Suprapubic skin (tissue), 4 donors: ENCODE measurements at places on chromosomes 2 and 18. TPM values are rescaled to one million over a fixed set of nuclear protein-coding genes. Genes with fewer than 3 reads are reported as not detected.

DNA sequence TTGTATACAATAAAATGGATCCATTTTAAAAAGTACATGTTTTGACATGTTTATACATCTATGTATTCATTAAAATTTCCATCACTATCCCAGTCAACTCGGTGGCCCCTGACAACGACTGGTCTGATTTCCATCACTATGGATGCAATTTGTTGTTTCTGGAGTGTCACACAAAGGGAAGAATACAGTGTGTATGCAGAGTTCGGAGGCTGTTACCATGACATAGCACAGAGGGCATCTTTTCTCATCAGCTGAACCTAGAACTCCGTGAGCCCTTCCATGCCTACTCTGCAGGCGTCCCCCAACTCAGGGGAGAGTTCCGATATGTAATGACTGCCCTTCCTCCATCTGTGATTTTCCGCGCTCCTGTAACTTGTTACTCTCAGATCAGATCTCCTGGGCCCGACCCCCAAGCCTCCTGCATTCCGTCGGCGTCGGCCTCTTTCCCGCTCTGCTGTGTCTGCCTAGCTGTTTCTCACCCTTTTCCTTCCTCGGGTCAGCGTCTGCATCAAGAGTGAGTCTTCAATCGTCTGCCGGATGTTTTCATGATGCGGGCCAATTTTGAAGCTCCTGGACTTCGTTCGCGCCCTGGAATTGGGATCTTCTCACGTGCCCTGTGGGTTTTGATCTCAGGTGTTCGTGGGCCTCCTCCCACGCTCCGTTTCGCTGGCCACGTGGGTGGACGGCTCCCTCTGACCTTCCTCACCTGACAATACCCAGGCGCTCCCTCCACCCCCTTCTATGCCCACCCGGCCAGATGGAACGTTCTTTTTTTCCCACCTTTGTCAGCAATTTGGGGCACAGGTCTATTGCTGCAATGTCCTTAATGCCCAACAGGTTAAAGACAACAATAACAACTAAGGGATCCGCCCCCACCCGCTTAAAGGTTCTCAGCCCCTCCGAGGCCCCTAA, 161.0 kb downstream of the TWIST2 start:
- no peaks in the 10 kb centered on the region for H3K36me3 ChIP-seq
- no peak overlapping the region for H3K4me3 ChIP-seq
- H3K27ac ChIP-seq, result no peak overlapping the region
- DNase-seq, result no peak
- peaks cover under 1% of the 10 kb centered on the region for H3K4me1 ChIP-seq
- H3K27me3 ChIP-seq, result peaks cover 32% of the 10 kb centered on the region

GRCh38 chr2:37244017-37244416, 12.6 kb downstream of the NDUFAF7 start:
- H3K4me1 ChIP-seq, result no peaks in the 10 kb centered on the region
- H3K27ac ChIP-seq, result no peak overlapping the region
- H3K27me3 ChIP-seq, result no peaks in the 10 kb centered on the region
- no peak for DNase-seq
- H3K36me3 ChIP-seq, result peaks cover 80% of the 10 kb centered on the region

GRCh38 chr2:170147576-170147975, 30.4 kb upstream of the MYO3B start:
- H3K4me1 ChIP-seq, result no peaks in the 10 kb centered on the region
- peaks cover 3% of the 10 kb centered on the region for H3K27me3 ChIP-seq
- H3K4me3 ChIP-seq, result no peak overlapping the region
- no peak overlapping the region for H3K27ac ChIP-seq

DNA sequence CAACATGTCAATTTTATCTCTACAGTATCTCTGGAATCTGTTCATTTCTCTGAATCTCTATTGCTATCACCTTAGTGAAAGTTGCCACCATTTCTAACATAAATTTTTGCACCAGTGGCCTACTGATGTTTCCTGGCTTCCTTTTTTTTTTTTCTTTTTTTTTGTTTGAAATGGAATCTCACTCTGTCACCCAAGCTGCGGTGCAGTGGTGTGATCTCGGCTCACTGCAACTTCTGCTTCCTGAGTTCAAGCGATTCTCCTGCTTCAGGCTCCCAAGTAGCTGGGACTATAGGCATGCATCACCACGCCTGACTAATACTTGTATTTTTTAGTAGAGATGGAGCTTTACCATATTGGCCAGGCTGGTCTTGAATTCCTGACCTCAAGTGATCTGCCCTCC, 35.1 kb downstream of the KCNJ13 start:
- DNase-seq, result no peak
- peaks cover 9% of the 10 kb centered on the region for H3K4me1 ChIP-seq
- H3K27ac ChIP-seq, result no peak overlapping the region

GRCh38 chr2:23373666-23374065, 11.3 kb upstream of the KLHL29 start:
- no peak for DNase-seq
- no peaks in the 10 kb centered on the region for H3K27me3 ChIP-seq
- no peak overlapping the region for H3K27ac ChIP-seq
- H3K36me3 ChIP-seq, result no peaks in the 10 kb centered on the region
- H3K4me1 ChIP-seq, result no peaks in the 10 kb centered on the region

DNA sequence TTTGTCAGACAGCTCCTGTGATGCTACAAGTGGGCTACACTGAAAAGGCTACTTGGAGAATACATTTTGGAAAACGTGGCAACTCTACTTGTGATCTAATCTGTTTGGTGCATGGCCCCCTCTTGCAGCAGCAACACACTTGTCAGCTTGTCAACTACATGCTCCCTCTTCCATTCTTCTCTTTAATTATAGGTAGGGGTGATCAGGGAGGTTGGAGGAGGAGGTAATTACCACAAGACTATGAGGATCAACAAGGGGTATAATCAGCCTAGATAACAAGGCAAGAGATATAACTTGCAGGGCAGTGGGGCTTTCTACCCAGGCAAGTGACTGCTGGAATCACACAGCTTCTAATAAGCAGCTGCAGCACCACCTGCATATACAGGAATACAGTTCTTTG, 104.9 kb downstream of the ACVR1 start:
- DNase-seq, result no peak
- H3K4me1 ChIP-seq, result no peaks in the 10 kb centered on the region
- no peak overlapping the region for H3K27ac ChIP-seq
- H3K4me3 ChIP-seq, result no peak overlapping the region
- peaks cover 56% of the 10 kb centered on the region for H3K36me3 ChIP-seq

GRCh38 chr18:48222118-48222517, 187.1 kb downstream of the ZBTB7C start:
- no peaks in the 10 kb centered on the region for H3K36me3 ChIP-seq
- DNase-seq, result no peak
- no peak overlapping the region for H3K4me3 ChIP-seq
- H3K27ac ChIP-seq, result no peak overlapping the region

DNA sequence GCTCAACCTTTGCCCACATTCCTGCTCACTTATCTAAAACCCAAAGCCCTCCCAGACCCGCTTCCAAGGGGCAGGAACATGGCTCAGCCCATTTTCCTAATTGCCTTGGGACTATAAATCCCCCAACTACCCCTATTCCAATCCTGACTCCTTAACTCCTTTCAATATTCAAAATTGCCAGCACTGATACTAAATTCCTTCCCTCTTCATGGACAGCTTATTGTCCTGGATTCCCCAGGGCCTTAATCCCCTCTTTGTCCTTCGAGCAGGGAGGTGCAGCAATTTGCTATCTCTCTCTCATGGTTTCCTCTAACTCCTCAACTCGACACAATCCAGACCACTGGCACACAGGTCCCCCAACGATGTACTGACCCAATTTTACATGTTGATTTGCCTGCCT, 99.1 kb downstream of the SLC25A12 start:
- no peak for DNase-seq
- H3K4me3 ChIP-seq, result no peak overlapping the region
- H3K27ac ChIP-seq, result no peak overlapping the region

DNA sequence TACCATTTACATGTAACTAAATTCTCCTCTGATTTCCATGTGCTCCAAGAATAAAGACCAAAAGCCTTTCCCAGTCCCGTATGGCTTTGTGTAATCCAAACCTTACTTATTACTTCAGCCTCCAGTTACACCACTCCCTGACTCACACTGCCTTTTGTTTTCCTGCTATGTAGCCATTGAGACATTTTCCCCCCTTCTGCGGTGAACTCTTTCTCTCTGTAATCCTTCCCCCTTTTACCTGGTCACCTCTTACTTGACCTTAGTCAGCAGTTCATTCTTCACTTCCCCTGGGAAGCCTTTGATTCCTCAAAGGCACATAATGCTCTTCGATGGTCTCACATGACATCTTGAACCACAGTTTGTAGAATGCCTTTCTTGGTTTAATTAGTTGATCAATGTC, 256.0 kb upstream of the FANCL start:
- no peak for DNase-seq
- no peaks in the 10 kb centered on the region for H3K27me3 ChIP-seq
- no peaks in the 10 kb centered on the region for H3K4me1 ChIP-seq
- no peak overlapping the region for H3K27ac ChIP-seq
- H3K36me3 ChIP-seq, result no peaks in the 10 kb centered on the region

DNA sequence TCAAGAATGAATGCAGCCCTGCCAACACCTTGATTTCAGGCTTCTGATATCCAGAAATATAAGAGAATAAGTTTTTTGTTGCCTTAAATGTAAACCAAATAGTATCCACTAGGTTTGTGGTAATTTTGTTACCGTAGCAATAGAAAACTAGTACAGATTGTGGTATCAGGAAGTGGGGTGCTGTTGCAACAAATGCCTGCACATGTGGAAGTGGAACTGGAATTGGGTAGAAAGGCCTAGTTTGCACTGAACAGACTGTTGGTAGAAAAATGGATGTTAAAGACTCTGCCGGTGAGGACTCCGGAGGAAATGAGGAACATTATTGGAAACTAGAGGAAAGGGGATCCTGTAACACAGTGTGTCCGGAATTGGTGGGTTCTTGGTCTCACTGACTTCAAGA, 145.8 kb upstream of the MGAT5 start:
- no peaks in the 10 kb centered on the region for H3K27me3 ChIP-seq
- no peaks in the 10 kb centered on the region for H3K36me3 ChIP-seq
- H3K27ac ChIP-seq, result no peak overlapping the region
- no peak for DNase-seq
- no peak overlapping the region for H3K4me3 ChIP-seq

GRCh38 chr18:22813648-22814328, 119.3 kb upstream of the RBBP8 start:
- H3K27ac ChIP-seq, result no peak overlapping the region
- peaks cover 5% of the 10 kb centered on the region for H3K27me3 ChIP-seq
- DNase-seq, result no peak
- H3K4me3 ChIP-seq, result no peak overlapping the region
- H3K36me3 ChIP-seq, result no peaks in the 10 kb centered on the region

DNA sequence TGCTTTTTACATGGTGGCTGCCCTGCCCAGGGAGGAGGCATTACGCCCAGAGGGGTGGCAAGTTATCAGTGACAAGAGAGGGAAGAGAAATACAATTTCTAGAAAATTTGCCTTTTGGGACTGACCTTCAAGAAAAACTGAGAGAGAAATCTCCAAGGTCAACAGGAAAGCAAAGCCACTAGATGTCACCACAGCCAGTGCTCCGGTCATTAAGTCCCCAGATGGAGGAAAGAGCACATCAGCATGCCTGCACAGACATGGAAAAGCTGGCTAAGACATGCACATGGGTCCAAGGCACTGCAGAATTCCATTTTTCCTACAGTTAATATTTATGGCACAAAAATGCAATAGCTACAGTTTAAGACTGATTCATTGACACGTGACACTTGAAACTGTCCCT, 21.0 kb downstream of the FHL2 start:
- DNase-seq, result no peak
- no peaks in the 10 kb centered on the region for H3K27me3 ChIP-seq
- peaks cover under 1% of the 10 kb centered on the region for H3K36me3 ChIP-seq
- H3K27ac ChIP-seq, result no peak overlapping the region

DNA sequence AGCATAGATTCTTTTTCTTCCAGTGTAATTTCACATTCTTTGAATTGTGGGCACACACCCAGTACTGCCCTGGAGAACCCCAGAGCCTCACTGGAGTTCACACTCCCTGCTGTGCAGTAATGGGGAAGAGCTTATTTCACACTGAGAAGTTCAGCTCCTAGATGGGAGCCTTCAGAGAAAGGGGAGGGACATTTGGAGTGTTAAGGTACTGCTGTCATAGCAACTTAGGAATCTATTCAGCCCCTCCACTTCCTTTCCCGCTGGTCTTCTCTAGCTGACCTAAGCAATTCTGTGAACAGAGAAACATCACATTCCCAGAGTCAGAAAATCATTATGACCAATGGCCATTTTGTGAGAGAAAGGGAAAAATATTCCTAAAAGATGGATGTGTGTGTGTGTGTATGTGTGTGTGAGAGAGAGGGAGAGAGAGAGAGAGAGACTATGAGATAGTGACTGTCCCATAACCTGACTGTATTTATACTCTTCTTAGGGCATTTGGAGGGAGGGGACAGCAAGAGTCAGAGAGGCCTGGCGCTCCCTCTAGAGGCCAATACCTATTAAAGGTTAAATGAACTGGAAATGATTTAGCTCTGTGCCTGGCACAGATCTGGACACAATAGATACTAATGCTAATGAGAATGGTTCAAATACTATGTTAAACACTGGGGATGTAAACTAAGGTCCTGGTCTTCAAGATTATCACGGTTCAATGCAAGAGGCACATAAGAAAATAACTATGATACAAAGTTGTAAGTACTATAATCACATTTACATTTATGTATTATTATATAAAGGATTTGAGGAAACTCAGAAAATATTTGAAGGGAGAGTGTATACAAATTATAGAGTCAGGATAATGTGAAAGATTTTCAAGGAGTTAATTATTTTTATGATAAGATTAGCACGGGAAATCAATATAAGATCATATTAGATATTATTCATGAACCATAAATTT, 41.5 kb upstream of the RPE start:
- H3K27ac ChIP-seq, result no peak overlapping the region
- H3K27me3 ChIP-seq, result no peaks in the 10 kb centered on the region
- no peaks in the 10 kb centered on the region for H3K4me1 ChIP-seq
- H3K4me3 ChIP-seq, result no peak overlapping the region

DNA sequence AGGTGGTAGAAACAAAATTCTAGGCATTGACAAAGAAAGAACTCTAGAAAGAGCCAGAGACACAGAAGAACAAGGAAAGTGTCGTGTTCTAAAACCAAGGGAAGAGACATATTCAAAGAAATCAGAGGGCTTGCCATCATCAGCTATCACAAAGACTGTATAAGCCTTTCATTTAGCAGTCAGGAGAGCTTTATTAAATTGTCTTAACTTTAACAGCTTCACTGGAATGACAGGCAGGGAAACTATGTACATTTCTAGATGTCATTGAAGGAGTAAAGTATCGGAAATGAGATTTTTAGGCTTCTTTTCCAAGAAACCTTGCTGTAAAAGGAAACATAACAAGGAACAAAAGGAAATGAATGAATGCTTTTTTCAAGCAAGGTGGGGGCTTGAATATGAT, 15.8 kb downstream of the KYNU start:
- H3K4me1 ChIP-seq, result no peaks in the 10 kb centered on the region
- no peak overlapping the region for H3K27ac ChIP-seq
- no peak for DNase-seq
- H3K36me3 ChIP-seq, result no peaks in the 10 kb centered on the region
- no peak overlapping the region for H3K4me3 ChIP-seq
- no peaks in the 10 kb centered on the region for H3K27me3 ChIP-seq

- H3K36me3 ChIP-seq, result no peaks in the 10 kb centered on the region
- no peaks in the 10 kb centered on the region for H3K4me1 ChIP-seq
- no peak overlapping the region for H3K27ac ChIP-seq
- H3K27me3 ChIP-seq, result no peaks in the 10 kb centered on the region
- DNase-seq, result no peak
These were observed 363.8 kb upstream of the TRIB2 start for GRCh38 chr2:12352889-12353288.

COX7A2L gene
- 111 TPM for total RNA-seq

HYCC2 gene
- total RNA-seq, result 11.6 TPM

SNTG2 gene
- 0.99 TPM for total RNA-seq

CHRNG gene
- not detected for total RNA-seq

MC5R gene
- total RNA-seq, result not detected
